Left forelimb (tissue), 1 donor: ENCODE measurements at places on chromosomes 11 and 22.

- no peak for DNase-seq
Measured at GRCh38 chr11:104198576-104198975, 34.6 kb upstream of the PDGFD start.

DNA sequence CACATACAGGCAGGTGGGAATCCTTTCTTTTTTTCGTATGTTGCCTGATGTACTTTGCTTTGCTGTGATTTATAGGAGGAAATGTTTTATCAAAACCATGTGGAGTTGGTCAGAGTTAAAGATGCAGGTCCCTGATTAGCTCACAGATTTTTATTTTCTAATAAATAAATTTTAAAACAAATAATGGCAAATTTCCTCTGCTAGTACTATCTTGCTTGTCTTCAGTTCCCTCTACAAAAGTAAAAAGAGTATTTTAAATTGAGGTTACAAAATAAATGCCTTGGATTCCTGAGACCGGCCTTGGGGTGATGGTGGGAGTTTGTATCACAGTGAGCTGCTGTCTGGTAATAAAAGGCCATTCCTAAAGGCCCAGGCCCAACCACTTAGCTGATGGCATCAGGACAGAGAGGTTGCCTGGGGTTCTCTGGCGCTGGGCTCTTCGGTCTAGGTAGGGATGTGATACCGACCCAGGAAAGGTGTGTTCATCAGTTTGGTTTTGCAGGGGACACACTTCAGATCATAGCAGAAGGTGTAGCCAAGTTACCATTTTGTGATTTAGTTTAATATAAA is 129.0 kb downstream of the TBC1D22A start:
- DNase-seq = no peak

DNA sequence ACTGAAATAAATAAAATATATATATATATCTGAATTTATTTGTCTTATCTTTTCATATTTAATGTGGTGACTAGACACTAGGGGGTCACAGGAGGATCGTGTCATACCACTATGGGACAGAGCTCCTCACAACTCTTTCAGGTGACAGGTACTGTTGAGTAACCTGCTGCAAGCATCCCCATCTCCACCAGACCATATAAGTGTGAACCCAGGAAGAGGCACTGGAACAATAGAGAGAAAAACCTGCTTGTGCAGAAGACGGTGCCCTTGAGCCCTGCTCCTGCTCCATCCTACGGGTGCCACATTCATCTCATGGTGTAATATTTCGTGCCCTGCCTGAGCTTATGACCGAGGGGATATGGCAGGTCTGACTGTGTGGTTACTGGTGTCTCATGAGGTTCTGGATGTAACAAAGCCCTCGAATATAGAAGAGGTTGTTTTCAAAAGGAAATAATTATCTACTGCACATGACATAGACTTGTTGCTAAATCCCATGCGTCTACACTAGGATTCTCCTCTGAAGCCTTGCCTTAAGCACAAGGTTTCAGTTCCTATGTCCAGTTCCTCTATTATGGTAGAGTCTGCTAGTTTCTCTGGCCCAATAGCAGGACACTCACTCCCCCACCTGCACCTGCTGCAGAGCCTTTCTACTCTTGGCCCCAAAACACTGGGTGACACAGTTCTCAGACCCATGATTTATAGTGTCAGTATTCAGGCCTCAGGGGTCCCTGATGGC is 70.4 kb downstream of the GGTLC2 start:
- no peak for DNase-seq

DNA sequence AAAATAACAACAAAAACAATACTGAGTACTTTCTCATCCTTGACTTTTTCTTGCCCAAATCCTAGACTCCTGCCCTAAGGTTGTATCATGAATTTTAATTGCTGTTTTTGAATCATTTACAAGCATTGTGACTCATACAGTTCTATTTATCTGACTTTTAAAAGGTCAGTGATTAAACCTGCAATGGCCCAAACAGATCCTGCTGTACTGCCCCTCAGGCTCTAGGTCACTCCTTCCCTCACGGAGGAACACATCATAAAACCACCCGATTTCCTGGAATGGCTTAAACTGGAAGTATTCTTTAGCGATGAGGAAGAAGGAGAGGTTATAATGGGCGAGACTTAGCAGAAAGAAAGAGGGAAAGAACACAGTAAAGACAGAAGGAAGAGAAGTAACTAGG is 12.3 kb downstream of the ARFGAP3 start:
- DNase-seq = no peak

- no peak for DNase-seq
Measured at GRCh38 chr11:66317723-66318599, 1.1 kb upstream of the CD248 start.

- DNase-seq = no peak
Measured at GRCh38 chr11:92264350-92264749, 39.7 kb downstream of the FAT3 start.

DNA sequence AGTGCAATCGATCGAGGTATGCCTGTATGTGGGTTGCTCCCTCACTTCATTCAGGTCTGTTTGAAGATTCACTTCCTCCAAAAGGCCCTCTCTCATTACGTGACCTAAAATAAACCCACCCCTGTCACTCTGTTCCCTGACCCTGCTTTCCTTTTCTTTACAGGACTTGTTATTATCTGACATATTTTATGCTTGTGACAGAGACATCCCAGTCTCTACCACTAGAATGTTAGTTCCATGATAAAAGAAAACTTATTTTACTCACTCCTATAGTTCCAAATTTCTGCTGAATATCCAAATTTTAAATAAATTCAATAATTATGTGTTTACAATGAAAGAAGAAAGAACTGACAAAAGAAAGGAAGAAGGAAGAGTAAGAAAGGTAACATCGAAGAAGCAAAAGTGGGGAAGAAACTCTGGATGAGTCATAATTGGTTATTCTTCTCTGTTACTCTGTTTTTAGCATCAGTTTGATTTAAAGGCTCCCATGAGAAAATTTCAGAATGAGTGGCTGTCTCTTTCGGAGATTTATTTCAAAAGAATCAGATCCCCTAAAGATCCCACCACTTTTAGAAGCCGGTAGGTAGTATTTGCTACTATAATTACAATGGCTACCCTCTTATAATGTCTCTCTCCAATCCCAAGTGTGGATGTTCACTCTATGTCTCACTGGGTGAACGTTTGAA is 33.5 kb downstream of the ENTHD1 start:
- no peak for DNase-seq

DNA sequence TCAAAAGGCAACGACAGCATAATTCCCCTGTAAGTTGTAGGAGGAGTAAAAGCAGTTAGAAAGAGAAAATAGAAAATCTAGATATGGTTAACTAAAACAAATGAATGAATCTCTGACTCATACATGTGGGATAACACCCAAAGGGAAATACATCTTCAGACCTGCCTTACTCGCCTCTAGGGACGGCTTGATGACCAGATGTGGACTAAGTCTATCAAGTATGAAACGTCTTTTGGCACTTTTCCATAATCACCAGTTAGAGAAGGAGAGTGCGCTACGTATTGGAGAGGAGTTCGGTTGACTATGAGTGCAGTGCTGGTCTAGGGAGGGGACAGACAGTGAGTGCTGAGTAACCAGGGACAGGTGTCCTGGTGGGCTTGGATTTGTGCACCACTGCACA is 459.9 kb downstream of the OPCML start:
- no peak for DNase-seq
